GM19239 (cell line): ENCODE measurements at places on chromosomes 7 and 10.

DNA sequence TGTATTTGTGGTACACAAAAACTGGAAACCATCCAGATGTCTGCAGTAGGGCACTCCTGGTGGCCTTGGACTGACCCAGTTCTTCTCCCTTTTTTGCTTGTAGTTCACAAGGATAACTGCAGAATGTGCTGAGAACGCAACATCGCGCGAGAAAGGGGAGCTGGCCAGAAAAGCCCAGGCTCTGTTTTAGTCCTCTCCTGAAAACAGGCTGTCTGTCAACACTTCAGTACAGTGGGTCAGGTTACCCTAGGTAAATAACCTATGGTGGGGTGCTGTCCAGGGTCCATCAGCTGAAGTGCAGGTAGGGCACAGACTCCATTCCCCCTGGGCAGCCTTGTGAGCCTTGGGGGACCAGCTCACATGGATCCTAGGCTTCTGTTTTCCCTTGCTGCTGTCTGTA lies 495.8 kb downstream of the MDFIC start:
- DNase-seq: no peak

- peak; percentile 59 for DNase-seq
Observed at GRCh38 chr10:96271016-96271815, at the start of gene BLNK. BLNK (minus strand) TSS chr10:96271569; CDS start chr10:96271398, 171 bp downstream.

DNA sequence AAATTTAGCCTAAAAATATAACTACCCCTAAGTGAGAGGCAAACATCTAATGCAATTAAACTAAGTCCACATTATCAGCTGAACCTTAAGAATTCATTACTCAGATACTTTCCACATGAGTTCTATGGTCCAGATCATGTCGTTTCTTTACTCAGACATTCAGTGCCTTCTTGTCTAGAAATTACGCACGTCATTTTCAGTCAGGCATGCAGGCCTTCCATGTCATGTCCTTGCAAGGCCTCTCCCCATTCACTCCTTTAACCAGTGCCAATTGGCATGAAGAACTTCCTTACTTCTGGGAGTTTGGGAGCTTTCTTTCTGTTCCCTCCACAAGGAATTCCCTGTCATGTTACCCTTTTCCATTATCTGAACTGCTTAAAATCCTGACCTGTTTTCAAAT lies 118.8 kb downstream of the NRP1 start:
- DNase-seq: no peak

DNA sequence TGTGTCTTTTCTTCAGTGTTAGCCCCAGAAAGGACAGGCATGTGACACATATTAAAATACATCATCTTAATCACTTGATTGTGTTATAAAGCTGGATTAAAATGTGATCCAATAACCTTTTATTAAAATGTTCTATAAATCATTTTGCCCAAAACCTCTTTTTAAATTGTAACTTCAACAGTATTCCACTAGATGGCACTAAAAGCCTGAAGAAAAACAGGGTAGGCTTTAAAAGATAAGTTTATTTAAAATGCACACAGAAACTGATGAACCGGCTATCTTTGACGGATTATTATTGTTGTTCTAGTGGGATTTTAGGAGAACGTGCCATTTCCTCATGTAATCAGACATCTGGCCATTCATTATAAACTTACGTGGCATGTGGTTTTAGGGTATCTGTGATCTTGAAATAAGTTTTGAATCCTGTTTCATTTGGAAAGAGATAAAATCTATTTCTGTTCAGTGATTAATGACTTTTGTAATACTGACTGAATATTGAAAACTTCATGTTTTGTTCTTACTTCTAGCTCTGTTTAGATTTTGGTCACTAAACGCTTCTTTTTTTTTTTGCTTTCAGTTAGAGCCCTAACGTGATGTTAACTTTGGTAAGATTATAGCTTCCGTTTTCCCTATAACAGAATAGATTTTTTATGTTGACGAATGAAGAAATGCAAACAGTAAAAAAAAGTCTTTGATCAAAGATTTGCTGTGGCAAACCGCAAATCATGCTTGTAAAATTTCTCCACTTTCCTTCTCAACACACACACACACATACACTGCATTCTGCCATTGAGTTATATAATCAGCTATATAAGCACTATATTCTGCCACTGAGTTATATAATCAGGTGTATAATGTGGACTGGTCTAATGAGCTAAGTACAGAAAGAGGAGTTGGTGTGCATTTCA lies 13.6 kb downstream of the VPS50 start:
- DNase-seq: no peak

DNA sequence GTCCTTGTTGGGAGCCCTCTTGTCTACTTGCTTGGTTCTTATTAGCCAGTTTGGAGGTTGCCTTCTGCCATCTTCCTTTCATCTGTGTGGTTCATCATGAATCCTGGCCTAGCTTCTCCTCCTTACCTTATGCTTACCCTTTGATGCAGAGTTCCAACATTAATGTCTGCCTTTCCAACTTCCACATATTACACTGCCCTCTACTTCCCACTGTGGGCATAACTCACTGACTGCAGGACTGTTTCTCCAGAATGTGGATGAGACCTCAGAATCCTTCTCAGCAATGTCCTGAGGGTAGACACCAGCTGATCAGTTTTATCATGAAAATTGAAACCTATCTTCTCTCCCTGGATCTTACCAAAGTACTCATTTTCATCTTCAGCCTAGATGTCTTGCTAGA lies 491.0 kb downstream of the LRMDA start:
- DNase-seq: no peak

DNA sequence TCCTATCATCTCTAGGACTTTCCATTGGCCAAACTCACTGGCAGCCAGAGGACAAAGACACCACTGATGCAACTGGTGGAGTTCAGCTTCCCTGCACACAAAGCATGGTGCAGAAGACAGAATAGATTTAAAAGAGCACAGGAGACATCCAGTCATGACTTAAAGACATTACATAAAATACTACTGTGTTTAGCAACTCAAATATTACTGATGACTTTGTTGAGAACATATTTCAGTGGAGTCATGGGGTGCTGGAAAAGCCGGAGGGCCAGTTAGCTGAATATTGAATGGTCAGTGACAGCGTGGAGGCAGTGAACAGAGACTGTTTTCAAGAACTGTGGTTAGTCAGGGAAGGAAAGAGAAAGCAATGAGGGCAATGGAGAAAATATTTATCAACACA lies 296.3 kb upstream of the NRP1 start:
- DNase-seq: no peak

- no peak for DNase-seq
Observed at GRCh38 chr7:30726296-30727006, 25.5 kb upstream of the INMT start.

DNA sequence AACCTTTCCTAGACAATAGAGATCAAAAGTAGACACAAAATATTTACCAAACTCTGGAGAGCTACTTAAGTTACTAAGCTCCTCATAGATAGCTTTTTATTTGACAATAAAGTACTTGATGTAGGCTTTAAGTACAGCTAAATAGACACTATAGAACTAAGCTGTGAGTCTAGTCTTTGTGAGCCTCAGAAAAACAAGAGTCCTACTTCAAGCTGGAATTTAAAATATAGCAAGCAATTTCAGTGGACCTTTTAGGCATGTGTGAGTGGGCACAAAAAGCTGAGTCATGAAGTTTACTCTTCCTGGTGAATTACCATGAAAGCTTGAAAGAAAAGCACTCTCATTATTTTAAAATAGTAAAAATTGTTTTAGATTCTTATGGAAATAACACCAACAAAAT lies 76.1 kb downstream of the ADD3 start:
- DNase-seq: no peak

DNA sequence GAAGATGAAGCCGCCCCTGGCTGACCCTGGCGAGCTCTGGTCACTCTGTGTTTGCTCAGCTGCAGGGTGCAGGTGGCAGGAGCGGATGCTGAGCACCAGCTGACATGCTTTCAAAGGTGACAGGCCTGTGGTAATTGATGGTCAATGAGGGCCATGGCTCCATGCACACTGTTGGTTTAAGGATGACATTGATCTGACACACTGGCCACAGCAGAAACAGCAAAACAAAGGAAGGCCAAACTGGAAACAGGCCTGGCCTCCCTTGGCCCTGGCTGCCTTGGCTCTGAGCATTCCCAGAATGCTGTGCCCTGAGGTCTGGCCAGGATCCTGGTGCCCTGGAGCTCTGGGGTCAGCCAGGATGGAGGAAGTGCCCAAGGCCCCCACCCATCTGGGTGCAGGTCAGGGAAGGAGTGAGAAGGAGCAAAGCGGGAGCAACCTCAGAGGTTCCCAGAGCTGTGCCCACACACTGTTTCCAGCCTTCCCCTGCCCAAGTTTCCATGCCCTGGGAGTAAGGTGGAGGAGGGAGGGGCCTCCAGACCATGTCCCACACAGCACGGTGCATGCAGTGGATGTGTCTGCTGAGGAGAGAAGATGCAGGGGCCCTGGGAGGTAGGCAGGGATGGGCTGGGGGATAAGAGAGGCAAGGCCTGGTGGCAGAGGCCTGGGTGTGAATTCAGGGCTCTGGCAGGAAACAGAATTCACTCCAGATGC lies 302.2 kb downstream of the RPS24 start:
- no peak for DNase-seq

DNA sequence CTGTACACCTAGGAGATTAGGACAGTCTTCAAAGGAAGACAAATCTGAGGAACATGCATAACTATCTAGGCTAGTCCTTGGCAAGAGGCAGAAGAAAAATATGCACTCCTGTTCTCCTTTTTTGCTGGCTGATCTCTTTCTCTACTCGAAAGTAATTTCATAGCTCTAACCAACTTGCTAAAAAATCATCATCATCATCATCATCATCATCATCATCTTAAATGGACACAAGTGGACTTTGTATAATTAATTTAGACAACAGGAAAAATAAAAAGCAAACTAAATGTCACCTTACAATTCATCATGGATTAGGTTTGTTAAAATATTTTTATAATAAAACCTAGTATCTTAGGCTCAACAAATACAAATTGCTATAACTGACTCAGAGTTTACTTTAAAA lies 47.2 kb upstream of the DKK1 start:
- DNase-seq: no peak

DNA sequence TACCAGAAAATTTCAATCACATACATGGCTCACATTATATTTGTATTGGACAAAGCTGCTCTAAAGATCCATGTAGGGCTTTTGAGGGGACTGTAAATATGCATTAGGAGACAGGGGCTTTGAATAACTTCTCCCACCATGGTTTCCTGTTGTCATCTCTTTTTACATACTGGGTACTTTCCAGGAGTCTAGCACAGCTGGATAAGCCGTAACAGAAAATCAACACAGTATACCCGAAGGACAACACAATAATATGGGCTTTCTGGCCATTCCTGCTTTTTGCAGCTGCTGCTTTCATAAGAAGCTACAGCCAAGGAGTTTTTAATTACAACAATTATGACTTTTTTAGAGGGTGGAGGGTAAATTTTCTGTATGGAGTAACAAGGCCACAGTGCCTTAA lies 63.4 kb upstream of the SRPK2 start:
- DNase-seq: no peak
